ENCODE measurements at places on chromosomes 6 and 20. TPM values are rescaled to one million over a fixed set of nuclear protein-coding genes. Genes with fewer than 3 reads are reported as not detected.

GRCh38 chr6:120496661-120497060 lies 837.6 kb downstream of the TBC1D32 start:
- no peak for DNase-seq

- peak; percentile 96 for DNase-seq
These were observed at the start of gene TSPYL1 for GRCh38 chr6:116279232-116280160. Gene TSPYL1 (minus strand): TSS chr6:116279930. CDS start chr6:116279830, 100 bp downstream.

The RAD21L1 gene
- not detected for total RNA-seq

DNA sequence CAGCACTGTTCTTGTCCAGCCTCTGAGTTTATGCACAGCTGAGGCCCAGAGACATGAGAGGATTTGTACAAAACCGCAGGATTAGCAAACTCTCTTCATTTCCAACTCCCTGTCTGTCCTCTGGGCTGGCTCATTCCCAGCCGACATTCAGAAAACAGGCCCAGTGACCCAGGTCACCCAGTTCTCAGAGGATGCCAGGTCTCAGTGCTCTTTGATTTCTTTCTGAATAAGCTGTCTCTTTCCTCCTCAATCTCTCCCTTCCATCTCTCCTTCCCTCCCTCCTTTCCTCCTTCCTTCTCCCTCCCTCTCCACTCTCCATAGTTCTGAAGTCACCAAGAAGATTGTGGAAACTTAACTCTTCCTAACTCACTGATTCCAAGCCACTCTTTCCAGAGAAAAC lies 372.7 kb upstream of the SULF2 start:
- DNase-seq = no peak

- no peak for DNase-seq
These were observed 238.2 kb downstream of the SOX4 start for GRCh38 chr6:21831521-21832291.

The SLC22A16 gene
- total RNA-seq = not detected

GRCh38 chr6:50993941-50994720 lies 175.5 kb downstream of the TFAP2B start:
- no peak for DNase-seq

DNA sequence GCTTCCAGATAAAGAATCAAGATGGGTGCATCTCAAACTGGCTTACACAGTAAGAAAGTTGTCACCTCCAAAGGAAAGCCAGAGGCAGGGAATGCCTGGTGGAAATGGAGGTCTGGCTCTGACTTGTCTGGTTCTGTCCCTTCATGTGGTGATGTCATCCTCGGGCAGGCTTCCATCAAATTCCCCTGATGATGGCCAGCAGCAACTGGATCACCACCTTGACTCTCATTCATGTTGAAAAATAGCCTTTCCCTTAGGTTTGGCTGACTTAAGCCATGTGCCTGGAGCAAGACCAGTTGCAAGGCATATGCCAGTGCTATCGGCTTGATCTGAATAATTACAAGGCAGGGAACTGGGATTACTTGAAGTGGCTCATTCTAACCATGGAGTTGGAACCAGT lies 28.8 kb downstream of the IMPG1 start:
- DNase-seq = no peak

The PLA2G7 gene
- 1.7 TPM for total RNA-seq
